ENCODE measurements at places on chromosomes 12 and 14.

GRCh38 chr14:36773558-36773957 is 111.9 kb downstream of the PAX9 start:
- DNase-seq = no peak

- DNase-seq = no peak
Measured at GRCh38 chr12:25469368-25469767, 83.7 kb downstream of the LMNTD1 start.

GRCh38 chr14:69719501-69719951 is 47.4 kb upstream of the SRSF5 start:
- DNase-seq = no peak

DNA sequence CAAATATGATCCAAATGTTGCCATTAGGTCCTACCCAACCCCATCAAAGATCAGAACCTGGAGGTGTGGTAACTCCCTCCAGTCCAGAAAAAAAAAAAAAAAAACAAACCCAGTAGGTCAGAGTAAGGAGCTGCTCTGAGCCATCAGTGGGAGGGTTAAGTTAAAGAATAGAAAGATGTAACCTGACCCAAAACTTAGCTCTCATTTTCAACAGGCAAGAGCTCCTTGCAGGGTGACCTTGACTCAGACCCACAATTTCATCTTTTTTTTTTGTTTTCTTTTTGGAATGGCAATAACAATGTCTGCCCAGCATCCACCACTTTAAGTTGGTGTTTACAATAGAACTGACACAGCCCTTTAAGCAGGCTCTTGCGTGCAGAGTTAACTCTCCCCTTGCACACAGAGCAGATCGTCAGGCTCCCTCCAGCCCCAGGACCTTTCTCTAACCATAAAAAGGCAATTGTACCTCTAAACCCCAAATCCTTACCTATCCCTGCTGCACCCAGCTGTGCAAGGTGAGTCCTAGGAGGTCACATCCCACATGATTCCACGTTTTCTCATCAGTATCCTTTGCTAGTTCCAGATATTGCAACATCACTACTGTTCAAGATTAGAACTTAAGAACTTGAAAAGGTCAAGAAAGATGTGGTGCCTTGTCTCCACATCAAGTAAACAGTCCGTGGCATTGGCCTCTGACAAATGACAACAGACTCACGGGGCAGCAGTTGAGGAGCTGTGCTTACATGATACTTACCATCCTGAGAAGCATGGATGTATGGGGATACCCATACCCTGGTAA is 178.6 kb upstream of the EEA1 start:
- DNase-seq = no peak

DNA sequence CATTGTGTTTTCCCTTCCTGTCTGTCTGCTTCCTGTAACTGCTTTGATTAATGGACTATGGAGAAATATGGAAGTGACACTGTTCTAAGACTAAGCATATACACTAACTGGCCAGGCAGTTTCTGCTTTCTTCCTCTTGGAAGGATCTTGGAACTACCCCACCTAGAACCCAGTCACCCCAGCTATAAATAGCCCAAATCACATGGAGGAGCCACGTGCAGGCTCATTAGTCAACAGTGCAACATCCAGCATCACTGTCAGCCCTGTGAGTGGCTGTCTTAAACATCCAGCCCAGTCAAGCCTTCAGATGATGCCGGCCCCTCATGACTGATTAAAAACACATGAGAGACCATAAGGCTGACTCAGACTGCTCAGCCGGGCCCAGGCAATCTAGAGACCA is 39.2 kb downstream of the BCAT1 start:
- no peak for DNase-seq

- no peak for DNase-seq
Measured at GRCh38 chr14:100536721-100537445, 50.3 kb downstream of the BEGAIN start.

DNA sequence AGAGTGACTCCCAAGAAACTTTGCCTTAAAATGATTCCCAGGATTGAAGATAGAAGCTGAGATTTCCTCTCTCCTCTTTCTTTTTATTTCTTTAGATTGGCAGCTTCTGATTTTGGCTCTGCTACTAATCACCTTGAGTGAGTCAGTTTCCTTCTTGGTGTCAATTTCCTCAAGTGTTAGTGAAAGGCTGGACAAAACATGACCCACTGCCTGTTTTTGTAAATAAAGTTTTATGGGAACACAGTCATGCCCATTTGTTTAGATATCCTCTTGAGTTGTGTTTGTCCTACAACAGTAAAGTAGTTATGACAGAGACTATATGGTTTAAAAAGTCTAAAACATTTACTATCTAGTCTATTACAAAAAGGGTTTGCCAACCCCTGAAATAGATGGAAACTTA is 227.2 kb upstream of the TBX3 start:
- no peak for DNase-seq

DNA sequence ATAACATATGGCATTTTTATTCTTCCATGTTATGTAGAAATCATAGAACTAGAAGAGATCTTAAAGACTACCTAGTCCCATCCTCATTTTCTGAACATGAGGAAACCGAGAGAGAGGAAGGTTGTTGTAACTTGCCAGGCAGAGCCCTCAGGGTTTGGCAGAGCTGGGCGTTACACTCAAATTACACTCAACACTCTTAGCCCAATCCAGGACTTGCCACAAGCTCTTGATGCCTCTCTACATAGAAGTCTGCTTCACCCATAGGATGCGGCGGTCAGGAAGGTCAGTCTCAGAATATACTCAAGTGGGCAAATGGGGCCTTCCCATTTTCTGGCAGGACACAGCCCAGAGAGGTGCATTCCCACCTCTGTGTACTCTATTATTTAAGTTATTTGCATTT is 208.1 kb downstream of the ZFP36L1 start:
- no peak for DNase-seq

DNA sequence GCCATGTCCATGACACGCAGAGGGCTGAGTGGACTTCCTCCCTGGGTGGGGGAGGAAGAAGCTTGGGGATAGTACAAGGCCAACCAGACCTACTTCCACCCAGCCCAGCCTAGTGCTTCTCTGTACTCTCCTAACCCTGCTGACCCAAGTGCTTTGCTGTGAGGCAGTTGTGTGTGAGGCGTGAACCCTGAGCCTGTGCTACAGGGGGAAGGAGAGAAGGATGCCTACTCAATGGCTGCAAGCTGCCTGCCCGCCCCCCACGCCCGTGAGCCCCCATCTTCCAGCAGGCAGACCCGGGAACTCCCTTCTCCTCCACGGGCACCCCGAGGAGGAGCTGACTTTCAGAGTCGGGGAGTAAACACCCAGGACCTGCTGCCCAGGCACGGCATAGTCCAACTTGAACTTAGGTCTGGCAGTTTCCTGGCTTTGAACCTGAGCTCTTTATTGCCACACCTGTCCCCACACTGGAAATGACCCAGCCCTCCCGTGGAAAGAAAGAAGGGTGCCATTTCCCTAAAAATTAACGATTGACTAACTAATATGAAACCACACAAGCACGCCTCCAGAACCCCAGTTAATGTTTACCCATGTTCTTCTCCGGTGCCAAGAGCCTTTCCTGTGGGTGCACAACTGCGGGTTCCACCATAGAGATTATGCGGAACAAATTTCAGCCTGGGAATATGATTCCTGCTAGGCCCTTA is 10.8 kb downstream of the ALDH2 start:
- DNase-seq = no peak

- DNase-seq = no peak
Measured at GRCh38 chr14:34355584-34356263, 106.3 kb downstream of the SPTSSA start.

- DNase-seq = no peak
Measured at GRCh38 chr12:52417740-52418139, 11.6 kb upstream of the KRT82 start.

GRCh38 chr14:71139294-71139946 is 232.2 kb downstream of the PCNX1 start:
- DNase-seq = no peak

- DNase-seq = no peak
Measured at GRCh38 chr14:73833034-73833433, 18.6 kb upstream of the PTGR2 start.

DNA sequence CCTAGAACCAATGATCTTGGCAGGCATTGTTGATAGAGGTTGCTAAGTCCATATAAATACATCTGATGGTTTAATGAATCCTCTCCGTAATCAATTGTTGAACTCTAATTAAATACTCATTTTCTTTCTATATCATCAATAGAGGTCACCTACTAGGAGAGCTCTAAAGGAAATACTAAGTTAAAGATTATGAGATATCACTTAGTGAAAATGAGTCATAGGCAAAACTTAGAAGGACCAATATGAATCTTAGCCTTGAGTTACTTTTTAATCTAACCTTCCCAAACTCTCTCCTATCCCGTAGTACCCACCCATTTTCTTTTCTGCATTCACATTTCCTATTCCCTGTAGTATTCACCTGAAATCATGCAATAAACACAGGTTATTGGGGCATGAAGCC is 50.2 kb downstream of the MBIP start:
- DNase-seq = no peak

GRCh38 chr14:50396631-50397389 is at the start of gene CDKL1:
Gene CDKL1 (minus strand): TSS chr14:50396881. CDS start chr14:50395868, 1,013 bp downstream.
- DNase-seq = peak; percentile 28

DNA sequence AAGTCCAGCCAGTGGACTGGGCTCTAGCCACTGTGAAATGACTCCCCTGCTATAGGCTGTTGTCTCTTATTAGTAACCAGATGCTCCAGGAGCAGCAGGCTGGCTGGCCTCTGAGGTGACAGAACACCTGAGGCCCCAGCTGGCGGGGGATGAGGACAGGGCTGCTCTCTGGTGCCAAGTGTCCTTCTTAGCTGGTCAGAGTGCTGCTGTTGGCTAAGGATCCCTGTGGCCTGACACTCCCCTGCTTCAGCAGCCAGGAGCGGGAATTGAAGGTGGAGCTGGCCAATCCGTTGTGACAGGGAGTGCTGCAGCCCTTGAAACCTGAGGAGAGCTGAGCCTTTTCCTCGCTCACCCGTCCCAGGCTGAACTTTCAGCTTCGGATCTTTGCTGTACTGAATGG is 30.7 kb downstream of the TMEM229B start:
- no peak for DNase-seq

DNA sequence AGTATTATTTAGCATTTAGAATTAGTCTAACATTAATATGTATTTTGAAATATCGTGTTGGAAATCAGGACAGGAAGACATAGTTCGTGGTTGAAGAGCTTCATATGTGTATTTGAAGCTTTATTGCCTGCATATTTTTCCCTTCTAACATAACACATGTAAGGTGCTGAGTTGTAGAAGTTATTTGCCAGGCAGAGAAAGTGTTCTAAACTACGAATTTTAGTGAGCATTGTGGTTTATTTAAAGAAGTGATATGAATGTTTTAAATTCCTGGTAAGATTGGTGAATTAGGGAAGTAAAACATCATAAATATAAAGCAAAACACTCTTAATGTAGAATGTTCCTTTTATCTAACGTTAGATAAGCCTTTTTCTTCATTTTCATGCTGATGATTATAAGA is 2.5 kb downstream of the RASSF3 start:
- no peak for DNase-seq

GRCh38 chr14:35506927-35507326 is 27.0 kb upstream of the INSM2 start:
- no peak for DNase-seq

GRCh38 chr12:20150835-20151422 is 217.4 kb upstream of the PDE3A start:
- no peak for DNase-seq

DNA sequence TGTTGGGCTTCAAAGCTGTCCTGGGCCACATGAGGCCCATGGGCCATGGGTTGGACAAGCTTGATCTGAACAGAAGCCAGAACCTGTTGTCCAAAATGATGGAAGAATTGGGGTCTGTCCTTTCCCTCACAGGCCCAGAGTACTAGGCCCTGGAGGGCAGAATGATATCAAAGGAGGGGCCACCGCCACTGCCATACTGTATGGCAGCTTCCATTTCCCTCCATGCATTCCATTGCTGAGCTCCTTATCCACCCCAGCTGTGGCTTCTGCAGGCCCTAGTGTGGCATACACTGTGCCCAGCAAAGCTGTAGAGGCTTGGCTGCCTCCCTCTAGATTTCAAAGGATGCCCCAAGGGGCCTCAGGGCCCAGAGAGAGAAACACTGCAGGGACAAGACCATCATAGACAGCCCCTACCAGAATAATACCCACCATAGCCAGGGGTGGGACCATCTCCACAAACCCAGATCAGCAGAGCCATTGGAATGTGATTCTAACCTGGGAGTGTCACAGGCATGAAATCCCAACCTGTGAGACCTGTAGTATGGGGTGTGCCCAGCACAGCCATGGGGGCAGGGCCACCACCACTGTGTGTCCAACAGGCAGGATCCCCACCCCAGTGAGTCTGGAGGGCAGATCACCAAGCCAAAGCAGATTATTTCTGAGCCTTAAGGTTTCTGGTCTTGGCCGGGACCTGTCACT is 61.4 kb upstream of the BEGAIN start:
- DNase-seq = no peak

GRCh38 chr14:70666361-70666686 is 24.6 kb downstream of the TTC9 start:
- DNase-seq = no peak

- DNase-seq = no peak
Measured at GRCh38 chr12:41514907-41515306, 326.8 kb downstream of the PDZRN4 start.

Measured in CD4-positive, alpha-beta T cell treated with Interferon alpha-2 for 1 hour (primary cell).